ENCODE measurements at places on chromosomes 13 and 19.

DNA sequence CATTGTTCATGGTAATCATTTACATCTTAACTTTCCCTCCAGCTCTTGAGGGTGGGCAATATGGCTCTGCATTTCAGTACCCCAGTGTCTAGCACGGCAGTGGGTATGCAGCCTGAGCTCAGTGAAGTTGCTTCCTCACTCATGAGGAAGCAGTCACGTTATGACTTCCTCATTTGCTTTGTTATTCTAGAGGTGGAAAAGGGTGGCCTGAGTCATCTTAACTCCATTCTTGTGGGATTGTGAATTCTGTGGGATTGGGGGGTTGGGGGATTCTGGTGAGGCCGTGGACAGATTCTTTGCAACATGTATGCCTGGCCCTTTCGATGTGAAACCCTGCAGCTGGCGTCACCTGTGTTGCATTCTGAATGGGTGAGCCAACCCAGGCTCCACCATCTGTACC is 406.7 kb upstream of the ZNF507 start:
- no peak for DNase-seq

DNA sequence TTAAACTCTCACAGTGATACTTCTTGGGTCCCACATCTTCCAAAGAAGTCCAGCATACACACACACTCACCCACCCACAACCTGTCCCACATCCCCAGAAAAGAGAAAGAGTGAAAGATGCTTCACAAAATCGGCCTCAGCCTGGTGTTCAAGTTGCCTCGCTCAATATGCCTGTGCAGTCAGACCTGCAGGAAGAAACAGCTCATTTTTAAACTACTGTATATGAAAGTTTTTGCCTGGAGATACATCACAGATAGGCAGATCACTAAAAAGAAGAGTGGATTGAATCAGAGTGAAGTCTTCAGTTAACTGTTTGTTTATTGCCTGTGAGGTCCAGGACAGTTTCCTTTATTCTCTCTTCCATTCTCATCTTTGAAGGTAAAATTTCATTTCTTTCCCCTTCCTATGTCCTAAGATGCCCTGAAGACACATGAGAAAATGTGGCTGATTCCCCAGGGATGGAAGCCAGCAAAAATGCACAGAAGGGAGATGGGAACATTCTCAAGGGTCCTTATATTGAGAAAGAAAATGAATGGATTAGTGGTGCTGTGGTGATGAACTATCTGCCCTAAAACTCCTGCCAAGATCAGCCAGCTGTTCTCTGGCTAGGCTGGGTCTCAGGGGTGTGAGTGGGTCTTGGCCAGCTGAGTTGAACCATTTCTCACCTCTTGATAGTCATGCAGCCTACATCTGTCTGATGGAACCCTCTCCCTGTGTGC is 259.0 kb downstream of the ITGBL1 start:
- DNase-seq = no peak

GRCh38 chr13:76853481-76853880 is 32.7 kb downstream of the KCTD12 start:
- DNase-seq = no peak

GRCh38 chr19:48158210-48158790 is 11.8 kb downstream of the LIG1 start:
- no peak for DNase-seq
